T-helper 1 cell (primary cell): ENCODE measurements at places on chromosomes 7 and 10.

DNA sequence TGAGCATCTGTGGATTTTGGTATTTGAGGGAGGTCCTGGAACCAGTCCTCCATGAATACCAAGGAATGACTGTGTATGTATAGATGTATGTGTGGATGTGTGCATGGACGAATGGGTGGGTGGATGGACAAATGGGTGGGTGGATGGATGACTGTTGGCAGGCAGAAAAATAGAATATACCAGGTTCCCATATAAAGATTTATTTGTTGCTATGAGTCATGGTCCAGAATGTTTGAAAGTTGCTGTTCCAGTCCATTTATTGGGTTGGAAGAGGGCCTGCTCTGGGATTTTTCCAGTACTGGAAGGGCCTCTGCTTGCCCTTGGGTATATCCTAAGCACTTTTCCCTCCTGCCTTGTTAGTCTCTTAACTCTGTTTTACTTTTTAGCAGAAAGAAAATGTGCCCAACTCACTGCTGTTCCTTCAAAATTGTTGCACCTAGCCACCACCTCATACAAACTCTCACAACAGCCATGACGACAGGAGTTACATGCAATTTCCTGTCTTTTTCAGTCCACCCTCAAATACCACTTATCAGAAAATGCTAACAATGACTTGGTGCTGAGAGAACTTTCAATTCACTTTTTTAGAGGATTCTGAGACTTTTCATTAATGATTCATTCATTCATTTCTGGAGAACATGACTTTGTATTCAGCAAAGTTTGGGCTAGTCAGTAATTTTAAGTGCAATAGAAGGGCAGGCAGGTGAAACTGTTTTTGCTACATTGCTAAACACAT lies 108.1 kb downstream of the EEPD1 start:
- DNase-seq, result no peak

GRCh38 chr7:98548971-98549370 lies 68.1 kb upstream of the NPTX2 start:
- no peak for DNase-seq

- no peak for DNase-seq
Observed at GRCh38 chr7:137203351-137203750, 140.2 kb downstream of the PTN start.

DNA sequence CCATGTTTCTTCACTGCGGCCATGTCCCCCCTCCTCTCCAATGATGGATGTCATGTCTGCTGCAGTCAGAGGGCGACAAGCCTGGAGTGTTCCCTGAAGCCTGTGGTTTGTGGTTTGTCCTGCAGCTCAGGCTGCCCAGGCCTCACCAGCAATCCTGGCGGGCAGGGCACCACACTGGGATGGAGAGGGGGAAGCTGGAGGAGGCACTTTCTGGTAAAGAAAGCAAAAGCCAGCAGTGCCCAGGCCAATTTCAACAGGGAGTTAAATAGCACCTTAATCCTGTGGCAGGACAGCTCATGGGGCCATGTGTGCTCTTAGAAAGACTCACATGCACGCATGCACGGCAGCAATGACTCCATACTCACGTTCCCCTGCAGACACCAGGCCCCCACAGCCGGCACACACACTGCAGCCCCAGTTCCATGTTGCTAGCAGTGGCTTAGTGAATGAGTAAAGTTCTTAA lies 158.3 kb downstream of the EGFR start:
- no peak for DNase-seq
